NCI-H2081 (cell line): ENCODE measurements at places on chromosomes 5 and 9.

DNA sequence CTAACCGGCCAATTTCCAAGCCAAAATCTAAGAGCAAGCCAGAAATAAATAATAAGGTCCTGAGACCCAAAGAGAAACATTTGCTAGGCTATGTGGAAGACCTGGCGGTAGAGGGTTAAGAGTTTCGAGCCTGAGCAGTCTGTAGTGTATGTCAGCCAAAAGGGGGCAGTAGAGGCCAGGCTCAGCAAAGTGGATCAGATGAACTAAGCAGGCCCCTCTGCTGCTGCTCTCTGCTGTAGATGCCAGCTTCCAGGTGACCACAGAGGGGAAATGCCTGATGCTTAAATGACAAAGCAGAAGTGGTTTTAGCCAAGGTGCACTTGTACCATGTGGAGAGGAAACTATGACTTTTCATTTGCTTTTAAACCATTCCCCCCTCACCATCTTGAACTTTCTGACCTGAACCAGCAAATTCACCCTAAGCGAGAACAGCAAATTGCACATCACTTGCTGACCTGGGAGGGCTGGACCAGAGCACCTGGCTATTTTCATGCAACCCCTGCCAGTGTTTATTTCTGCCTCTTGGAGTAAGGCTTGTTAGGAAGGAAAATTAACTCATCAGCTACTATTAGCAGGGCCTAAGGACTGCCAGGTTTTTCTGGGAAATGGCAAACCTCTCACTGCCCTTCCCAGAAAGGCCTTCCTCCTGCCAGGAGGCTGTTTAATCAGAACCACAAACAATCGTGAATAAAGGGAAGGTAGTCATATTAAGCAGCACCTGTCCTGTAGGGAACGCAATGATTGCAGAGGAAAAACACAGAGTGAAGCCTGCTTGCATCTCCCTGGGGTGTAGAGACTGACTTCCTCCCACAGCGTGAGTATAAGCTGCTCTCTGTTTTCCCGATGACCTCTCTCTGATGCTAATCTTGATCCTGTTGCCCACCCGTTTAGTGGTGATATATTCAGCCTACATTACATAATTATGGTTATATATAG, 818.2 kb downstream of the TLR4 start:
- peak; percentile 90 for DNase-seq

- no peak for DNase-seq
Measured at GRCh38 chr5:173623789-173624188, 7.3 kb upstream of the BOD1 start.

DNA sequence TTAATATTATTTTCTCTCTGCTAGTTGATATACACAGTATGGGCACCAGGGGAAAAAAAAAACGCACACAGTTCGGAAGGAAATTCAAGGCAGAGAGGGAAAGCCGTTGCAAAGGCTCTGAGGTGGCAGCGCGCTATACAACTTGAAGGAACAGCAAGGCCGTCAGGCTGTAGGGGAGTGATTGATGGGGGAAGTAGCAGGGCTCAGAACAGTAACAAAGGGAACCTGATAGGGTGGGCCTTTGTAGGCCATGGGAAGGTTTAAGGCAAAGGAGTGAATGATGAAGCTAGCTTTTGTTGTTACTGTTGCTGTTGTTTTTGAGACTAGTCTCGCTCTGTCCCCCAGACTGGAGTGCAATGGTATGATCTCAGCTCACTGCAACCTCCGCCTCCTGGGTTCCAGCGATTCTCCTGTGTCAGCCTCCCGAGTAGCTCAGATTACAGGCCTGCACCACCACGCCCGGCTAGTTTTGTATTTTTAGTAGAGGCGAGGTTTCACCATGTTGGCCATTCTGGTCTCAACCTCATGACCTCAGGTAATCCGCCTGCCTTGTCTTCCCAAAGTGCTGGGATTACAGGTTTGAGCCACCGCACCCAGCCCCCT, 27.0 kb downstream of the AQP7 start:
- no peak for DNase-seq

- no peak for DNase-seq
Measured at GRCh38 chr9:24127519-24127918, 301.5 kb upstream of the ELAVL2 start.

DNA sequence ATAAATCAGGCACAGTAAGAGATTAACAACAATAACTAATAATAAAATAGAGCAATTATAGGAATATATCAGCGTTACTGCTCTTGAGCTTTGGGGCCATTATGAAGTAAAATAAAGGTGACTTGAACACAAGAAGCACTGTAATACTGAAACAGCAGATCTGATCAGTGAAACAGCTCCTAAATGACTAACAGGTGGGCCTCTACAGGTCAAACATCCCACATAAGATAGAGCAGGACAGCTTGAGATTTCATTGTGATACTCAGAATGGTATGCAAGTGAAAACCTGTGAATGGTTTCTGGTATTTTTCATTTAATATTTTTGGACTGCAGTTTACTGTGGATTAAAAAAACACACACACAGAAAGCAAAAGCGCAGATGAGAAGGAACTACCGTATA, 24.0 kb upstream of the MAP3K1 start:
- no peak for DNase-seq

DNA sequence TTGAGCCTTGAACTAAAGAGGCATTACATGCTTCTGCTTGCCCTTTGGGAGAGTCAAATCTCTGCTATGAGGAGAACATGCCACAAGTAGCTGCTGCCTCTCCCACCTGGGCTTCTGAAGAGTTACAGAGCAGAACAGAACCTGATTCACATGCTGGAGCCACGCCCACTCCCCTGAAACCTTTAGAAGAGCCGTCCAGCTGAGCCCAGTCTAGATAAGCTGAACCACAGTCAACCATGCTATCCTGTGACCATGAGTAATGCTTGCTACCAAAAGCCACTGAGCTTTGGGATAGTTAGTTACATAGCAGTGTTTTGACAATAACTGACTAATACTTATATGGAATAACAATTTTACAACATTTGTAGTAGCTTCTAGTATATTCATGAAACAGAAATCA, 111.0 kb upstream of the VCAN start:
- DNase-seq: no peak

- no peak for DNase-seq
Measured at GRCh38 chr5:148829734-148830133, 3.3 kb downstream of the ADRB2 start.
